Upper lobe of left lung (tissue), 6 donors: ENCODE measurements at places on chromosomes 5 and 9. TPM values are rescaled to one million over a fixed set of nuclear protein-coding genes. Genes with fewer than 3 reads are reported as not detected.

SLC31A2 gene
- total RNA-seq: 57.3 TPM

C9orf50 gene
- not detected for total RNA-seq

NR2F1 gene
- total RNA-seq: 39.7 TPM

TRPM3 gene
- total RNA-seq: 0.17 TPM

FRMPD1 gene
- total RNA-seq: 0.17 TPM

TNFAIP8 gene
- 22.0 TPM for total RNA-seq

DNA sequence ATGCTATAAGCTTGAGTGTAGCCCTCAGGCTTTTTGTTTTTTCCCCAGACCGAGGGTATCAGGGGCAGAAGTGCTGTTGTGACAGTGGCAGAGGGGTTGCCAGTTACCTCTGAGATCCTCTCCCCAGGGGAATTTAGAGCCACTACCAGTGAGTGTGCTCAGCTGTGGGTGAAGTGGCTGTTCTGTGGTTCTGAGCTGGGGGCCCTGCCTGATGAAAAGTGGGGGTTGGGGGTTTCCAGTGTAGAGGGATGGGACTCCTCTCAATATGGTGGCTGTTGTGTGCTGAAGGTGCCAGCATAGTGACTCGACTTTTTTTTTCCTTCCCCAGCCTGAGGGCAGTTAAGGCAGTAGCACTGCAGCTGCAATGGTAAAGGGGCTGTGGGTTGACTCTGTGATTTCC, 506.7 kb downstream of the TMEM232 start:
- DNase-seq: no peak

GRCh38 chr9:112404508-112404932, 24.6 kb downstream of the HSDL2 start:
- no peak for DNase-seq

- peak; percentile 24 for DNase-seq
Observed at GRCh38 chr9:71285191-71285656, 163.8 kb upstream of the TRPM3 start.

GRCh38 chr5:165569551-165569950, 2064.1 kb downstream of the MAT2B start:
- DNase-seq: no peak

DNA sequence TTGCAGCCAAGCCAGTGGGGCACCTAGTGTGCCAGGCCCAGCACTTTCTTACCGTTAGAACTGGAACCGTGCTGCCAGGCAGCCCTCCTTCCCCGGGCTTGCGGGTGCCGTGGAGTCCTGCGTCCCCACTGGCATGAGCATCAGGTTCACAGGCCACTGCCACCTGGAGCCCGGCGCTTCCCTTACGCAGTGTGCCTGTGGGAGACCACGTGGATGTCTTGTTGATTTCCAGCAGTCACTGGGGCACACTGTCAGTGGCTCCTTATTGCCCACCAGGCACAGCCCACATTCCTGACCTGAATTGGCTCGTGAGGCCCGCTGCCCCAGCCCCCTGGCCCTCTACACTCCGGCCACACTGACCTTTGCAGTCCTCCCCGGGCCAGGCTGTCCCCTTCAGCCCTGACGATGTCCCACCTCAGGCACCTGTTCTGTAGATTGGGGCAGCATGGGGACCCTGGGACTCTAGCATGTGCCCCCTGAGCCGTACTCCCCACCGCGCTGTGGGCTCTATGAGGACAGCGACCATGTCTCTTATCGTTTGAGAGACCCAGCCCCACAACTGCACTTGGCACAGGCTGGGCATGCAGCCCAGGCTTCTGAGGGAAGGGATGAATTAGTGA, 10.4 kb upstream of the CEL start:
- no peak for DNase-seq

DNA sequence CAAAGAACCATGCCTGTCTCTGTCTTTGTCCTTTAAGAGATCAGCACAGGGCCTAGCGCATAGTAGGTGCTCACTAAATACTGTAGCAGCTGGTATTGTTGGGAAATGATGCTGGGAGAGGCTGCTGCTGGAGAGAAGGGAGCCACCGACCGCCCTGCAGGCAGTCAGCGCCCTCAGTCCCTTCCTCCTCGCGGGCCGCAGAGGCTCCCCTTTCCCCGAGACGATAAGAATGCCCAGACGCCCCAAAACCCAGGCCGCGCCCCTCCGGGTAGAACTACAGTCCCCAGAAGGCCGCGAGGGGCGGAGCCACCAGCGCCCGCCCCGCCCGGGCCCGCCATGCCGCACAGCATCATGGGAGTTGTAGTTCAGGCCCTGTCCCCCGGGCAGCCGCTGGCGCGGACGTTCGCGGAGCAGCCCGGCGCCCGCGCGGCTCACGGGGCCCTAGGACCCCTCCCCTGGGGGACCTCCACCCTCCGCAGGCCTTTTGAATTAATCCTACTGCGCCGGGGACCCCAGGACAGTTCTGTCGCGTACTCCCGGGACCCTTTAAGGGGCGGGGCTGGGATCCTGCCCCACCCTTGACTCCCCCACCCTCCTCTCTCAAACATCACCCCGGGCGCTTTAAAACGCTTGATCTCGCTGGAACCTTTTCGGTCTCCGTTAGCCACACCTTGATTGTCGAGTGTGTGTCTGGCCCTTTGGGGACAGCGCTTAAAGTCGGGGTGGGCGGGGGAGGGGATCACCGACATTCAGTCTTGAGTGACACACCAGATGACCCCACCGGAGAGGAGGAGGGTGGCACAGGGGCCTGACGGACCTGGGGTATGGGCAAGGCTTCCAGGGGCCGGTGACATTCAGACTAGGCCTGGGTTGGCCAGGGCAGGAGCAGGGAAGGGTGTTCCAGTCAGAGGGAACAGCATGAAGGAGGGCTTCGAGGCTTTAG, 24.8 kb upstream of the IER5L start:
- peak; percentile 87 for DNase-seq

- no peak for DNase-seq
Observed at GRCh38 chr9:133167096-133167730, 3.5 kb upstream of the GBGT1 start.

DNA sequence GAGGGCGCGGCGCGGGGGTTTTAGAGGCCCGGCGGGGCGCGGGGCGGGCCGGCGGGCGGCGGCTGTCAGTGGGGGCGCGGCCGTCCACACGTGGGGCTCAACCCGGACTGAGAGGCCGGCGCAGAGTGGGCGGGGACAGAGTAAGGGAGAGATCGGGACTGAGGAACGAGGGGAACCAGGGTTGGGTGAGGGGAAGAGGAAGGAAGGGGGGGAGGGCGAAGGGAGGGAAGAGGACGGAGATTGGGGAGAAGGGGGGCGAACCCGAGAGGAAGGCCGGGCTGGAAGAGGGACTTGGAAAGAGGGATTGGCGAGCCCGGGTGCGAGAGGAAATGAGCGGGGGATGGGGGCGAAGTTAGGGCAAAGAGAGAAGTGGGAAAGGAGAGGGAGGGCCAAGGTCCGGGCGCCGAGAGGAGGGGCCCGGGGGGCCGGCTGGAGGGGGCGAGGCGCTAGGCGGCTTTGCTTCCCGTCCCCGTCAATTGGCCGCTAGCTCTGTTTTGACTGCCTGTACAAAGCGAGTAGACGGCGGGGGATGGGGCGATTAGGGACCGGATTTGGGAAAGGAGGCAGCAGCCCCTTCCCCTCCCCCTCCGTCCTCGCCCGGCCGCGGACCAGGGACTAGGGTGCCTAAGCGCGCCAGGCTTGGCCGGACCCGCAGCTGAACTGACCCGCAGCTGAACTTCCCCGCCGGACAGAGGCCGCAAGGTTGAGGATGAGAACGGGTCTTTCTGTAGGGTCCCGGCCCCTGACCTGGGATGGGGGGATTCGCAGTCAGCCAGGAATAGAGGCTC, 399 bp upstream of the FBN2 start:
- peak; percentile 89 for DNase-seq

DNA sequence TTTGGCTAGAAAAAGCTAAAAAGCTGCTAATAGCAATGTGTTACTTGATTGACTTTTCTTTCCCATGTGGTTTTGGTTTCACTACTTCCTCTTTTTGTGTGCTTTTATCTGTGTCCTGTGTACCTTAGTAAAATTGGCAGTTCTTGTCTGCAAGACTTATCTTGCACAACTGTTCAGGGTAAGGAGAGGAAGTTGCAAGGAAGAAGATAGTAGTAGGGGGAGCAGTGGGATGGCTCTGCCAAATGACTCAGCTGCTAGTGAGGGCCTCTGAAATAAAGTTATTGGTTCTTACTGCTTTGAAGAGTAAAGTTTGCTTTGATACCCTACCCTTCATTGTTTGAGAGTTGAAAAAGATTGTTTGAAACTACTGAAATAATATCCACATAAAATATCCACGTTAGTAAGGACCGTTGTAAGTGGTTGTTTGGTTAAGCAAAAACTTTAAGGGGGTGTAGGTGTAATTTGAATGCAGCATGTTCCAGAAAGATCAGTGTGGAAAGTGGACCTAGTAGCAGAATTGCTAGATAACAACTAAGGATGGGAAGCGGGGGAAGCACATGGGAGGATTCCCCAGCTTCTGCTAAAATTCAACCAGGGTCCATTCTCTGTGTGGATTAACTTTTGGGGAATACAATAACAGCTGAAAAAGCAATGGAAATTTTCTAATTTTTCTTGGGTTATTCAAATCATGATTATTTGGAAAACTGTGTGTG, 123.5 kb downstream of the SCAMP1 start:
- DNase-seq: no peak

DNA sequence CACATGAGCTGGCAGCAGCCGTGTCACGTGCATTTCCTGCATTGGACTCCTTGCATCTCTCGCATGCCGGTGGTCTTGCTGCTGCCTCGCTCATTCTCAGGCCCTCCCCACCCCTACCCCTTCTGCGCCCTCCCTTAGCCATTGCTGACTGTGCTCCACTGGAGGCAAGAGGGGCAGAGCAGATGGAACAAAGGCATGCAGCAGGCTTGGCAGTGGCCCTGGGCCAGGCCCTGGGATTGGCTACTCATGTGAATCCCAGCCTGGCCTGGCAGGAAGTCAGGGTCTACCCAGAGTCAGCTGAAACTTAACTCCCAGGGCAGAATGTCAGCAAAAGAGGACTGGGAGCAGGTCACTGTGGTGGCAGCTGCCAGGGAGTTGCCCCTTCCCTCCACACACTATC, 62.3 kb downstream of the TSTD2 start:
- DNase-seq: no peak

DNA sequence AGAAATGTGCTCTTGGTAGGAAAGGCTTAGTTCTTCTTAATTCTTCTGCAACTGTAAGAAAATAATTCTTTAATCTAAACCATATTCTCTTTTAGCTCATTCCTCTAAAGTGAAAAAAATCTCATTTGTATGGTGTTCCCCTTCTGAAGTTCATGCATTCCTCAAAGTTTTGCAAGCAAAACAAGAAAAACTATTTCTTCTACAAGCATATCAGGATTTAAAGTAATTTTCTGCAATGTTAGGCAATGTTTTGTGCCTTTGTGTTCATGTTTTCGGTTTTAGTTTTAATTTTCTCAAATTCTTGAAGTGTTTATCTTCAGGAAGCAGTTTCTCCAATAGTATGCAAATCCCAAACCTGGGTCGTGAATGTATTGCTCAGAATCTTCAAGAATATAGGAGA, 12.7 kb upstream of the GPR21 start:
- DNase-seq: no peak

DNA sequence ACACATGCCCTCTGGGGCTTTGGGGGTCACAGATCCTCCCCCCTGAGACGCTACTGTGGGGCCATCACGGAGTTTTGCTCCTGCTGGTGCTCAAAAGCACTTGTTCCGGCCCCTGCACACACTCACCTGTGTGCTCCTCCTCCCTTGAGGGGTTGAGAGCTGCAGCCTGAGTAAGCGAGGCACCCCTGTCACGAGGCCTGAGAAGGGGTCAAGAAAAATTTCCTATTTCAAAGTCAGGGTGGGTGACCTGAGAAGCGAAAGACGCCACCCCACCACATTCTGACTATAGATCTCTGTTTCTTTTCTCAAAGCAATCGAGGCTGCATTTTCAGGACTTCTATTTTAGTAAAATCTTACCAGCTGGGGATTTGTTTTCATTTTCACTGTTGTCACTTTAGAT, 138.5 kb downstream of the DCP2 start:
- no peak for DNase-seq

DNA sequence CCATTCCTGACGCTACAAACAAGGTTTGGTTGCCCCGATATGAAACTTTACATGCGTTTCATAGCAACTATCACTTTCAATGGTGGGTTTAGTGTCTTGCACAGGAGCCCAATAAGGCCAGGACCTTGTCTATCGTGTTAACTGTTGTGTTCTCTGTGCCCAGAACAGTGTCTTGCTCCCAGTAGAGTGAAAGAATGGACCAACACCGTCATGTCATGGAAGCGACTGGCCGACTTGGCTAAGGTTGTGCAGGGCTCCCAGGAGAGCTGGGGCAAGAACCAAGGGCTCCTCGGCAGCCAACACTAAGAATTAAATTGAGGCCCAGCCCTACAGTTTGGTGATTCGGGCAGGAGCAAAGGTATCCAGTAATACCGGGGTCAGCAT, 498 bp upstream of the ARHGEF37 start:
- DNase-seq: no peak

GRCh38 chr9:6845880-6846279, 88.1 kb downstream of the KDM4C start:
- DNase-seq: no peak

- DNase-seq: no peak
Observed at GRCh38 chr5:116009806-116010205, 22.5 kb upstream of the ARL14EPL start.

DNA sequence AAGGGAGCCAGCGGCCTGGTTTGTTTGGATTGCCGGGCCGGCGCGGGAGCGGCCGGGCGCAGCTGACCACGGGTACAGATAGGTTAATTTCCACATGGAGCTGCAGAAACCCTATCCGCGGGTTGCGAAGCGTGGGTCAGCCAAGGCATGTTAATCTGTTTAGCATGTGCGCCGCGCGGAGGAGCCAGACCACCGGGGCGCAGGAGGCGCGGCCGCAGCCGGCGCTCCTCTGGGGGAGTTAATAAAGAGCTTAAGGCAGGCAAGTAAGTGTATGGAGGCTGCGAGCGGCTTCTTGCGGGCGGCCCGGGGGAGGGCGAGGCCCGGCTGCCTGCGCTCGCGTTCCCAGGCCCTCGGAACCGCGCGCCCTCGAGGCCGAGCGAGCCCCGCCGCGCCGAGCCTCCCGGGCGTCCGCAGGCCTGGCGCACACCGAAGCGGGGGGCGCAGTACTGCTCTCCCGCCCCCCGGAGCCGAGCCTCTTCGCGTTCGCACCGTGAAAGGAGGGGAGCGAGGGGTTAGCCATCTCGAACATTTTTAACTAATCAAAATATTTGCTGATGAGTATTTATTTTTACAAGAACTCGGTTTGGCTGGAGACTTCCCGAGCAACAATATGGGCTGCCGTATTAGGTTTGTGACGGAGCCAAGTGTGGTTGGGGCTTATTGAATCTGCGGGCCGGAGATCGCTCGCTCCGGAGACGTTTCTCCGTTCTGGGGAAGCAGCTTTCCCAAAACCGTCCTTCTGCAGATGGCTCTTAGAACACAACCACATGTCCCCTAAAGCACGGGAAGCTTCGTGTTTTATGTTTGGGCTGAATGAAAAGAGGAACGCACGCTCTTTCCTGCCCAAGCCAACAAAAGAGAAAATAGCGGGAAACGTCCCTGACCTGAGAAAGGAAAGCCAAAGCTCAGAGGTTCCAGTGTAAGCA, 28.8 kb downstream of the FOXD1 start:
- DNase-seq: peak; percentile 85

DNA sequence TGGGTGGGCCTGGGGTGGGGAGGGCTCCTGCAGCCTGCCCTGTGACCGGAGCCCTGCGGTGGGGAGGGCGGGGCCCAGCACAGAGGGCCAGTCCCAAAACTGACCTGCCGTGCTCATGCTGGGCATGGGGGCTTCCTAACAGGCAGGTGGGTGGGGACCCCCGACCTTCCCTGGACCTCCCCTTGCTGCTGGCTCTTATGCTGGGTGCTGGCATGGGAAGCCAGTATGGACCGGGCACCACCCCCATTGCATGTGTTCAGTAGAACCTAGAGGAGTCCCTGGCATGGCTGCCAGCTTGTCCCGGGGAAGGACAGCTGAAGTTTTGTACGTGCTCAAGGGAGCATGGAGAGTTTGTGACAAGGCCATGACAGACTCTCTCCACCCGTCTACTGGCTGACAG, 37.1 kb downstream of the WNK2 start:
- DNase-seq: no peak
